ENCODE measurements at places on chromosomes 11 and 22.

DNA sequence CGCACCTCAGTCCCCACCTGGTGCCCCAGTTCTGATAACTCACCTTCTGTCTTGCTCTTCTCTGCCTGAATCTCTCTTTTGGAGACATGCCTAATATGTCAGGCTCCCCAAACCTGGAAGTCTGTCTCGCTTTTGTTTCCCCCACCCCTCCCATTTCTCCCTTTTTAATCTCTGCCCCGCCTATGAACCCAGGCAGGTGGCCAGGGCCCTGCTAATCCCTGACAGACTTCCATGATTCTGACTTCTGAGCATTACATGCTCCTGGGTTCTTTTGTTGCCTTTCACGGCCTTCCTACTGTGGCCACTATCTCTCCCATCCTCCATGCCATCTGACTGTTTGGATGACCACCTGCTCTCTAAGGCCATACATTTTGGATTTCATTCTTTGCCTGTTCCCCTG is 1120.9 kb upstream of the CCDC90B start:
- no peak for DNase-seq

DNA sequence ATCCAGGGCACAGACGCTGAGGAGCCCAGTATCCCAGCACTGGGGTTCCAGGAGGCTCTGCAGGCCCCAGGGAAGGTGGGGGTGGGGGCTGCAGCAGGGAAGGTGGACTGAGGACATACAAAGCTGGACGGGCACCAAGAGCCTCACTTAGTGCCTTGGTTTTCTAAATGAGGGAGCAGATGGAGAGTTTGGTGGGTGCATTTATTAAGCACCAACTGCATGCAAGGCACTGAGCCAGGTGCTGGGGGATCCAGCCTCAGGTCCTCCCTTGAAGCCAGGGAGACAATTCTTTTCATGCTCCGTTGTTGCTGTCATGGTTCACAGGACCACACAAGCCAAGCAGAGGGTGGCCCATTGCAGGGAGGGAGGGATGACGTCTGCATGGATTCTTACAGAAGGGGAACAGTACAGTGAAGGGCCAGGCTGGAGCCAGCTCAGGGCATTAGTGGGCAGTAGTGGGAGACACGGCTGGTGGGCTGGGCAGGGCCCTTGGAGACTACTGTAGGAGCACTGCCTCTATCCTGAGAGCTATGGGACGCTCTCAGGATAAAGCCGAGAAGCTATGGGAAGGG is 65.0 kb downstream of the MACROD1 start:
- no peak for DNase-seq

- DNase-seq, result peak; percentile 96
Measured at GRCh38 chr11:8719211-8719649, 36.6 kb downstream of the RPL27A start.

- DNase-seq, result no peak
Measured at GRCh38 chr22:34966980-34967565, 98.9 kb upstream of the ISX start.

DNA sequence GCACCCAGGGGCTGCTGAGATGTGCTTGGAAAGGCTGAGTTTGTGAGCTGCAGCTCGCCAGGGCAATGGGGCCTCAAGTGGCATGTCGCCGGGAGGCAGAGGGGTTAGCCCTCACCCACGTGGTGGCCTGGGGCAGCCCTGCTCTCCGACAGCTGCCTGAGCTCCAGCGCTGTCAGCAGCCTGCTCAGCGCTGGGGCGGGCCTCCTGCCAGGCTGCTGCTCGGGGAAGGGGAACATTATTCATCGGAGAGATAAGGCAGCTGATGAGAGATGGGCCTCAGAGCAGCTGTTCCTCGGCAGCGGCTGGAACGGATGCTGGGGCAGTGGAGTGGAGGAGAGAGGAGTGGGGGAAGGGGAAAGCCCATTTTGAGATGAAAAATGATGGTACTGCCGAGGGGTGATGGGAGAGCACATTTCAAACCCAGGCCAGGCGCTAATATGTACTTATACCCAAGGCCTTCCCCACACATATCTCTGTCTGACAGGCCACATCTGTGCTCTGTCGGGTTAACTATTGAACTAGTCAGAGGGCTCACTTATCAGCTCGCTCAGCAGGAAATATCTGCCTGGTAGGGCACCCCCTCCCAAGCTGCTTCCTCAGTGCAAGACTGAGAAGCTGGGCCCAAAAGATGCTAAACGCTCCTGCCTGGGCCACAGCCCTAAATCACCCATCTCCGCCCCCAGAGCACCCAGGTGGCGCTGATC is 79.5 kb downstream of the TIMP3 start:
- peak; percentile 17 for DNase-seq

GRCh38 chr11:96794152-96794551 is 404.3 kb downstream of the JRKL start:
- DNase-seq, result no peak

GRCh38 chr11:108511851-108512474 is 13.8 kb upstream of the POGLUT3 start:
- DNase-seq, result peak; percentile 71

- peak; percentile 24 for DNase-seq
Measured at GRCh38 chr11:66022401-66023185, 3.7 kb downstream of the CATSPER1 start.

GRCh38 chr11:22976146-22976545 is 115.9 kb upstream of the CCDC179 start:
- no peak for DNase-seq

DNA sequence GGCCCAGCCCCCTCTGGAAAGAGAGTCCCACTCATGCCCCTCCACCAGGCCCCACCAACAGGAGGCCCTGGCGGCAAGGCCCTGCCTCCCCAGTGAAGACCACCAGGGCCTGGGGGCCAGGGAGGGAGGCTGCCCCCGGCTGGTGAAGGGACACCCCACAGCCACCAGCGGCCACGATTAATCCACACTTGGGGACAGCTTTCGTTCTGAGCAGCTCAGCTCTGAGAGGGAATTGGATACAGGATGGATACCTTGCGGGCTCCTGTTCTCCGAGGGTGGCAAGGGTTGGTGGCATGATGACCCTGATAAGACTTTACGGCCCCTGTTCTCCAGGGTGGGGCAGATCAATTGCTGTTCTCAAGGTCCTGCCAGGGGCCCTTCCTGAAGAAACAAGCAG is 6.9 kb upstream of the NLRP6 start:
- no peak for DNase-seq

GRCh38 chr11:79449040-79449439 is 8.2 kb upstream of the TENM4 start:
- DNase-seq, result no peak
